Mesenchymal stem cell (in vitro differentiated cells and primary cell): ENCODE measurements at places on chromosomes 13 and 19.

- DNase-seq = no peak
- no peaks in the 10 kb centered on the region for H3K27me3 ChIP-seq
- H3K4me1 ChIP-seq = no peaks in the 10 kb centered on the region
- H3K36me3 ChIP-seq = peaks cover 23% of the 10 kb centered on the region
- H3K27ac ChIP-seq = no peak overlapping the region
Measured at GRCh38 chr19:53581871-53582279, 43.9 kb downstream of the ZNF331 start.

- no peak overlapping the region for H3K27ac ChIP-seq
- H3K4me3 ChIP-seq = no peak overlapping the region
- H3K36me3 ChIP-seq = no peaks in the 10 kb centered on the region
- DNase-seq = no peak
Measured at GRCh38 chr13:73411067-73411809, 352.4 kb downstream of the KLF5 start.

- no peaks in the 10 kb centered on the region for H3K4me1 ChIP-seq
- no peak overlapping the region for H3K4me3 ChIP-seq
- peaks cover 42% of the 10 kb centered on the region for H3K36me3 ChIP-seq
- H3K27ac ChIP-seq = no peak overlapping the region
Measured at GRCh38 chr19:13255041-13255718, 105.0 kb downstream of the IER2 start.

DNA sequence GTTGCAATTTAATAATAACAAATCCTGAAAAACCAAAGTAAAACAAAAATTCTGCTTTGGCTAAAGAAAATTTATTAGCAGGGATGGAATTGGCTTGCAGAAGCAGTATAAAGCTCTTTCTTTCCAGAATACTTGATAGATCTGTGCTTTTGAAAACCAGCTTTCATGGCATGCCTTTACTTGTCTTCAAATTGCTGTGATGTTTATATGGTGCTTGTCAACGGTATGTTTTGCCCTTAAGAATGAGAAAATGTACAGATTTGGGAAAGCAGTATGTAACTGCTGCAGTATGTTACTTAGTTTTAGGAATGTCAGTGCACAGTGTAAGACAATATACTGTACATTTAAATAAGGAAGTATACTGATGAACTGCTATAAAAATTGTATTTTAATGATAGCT is 120.8 kb upstream of the PCDH20 start:
- no peaks in the 10 kb centered on the region for H3K36me3 ChIP-seq
- H3K4me3 ChIP-seq = no peak overlapping the region
- no peaks in the 10 kb centered on the region for H3K27me3 ChIP-seq
- no peak overlapping the region for H3K27ac ChIP-seq
- no peaks in the 10 kb centered on the region for H3K4me1 ChIP-seq
- no peak for DNase-seq

GRCh38 chr13:112443995-112444311 is 67.8 kb downstream of the SPACA7 start:
- no peaks in the 10 kb centered on the region for H3K36me3 ChIP-seq
- peaks cover 10% of the 10 kb centered on the region for H3K27me3 ChIP-seq
- H3K4me1 ChIP-seq = no peaks in the 10 kb centered on the region
- H3K27ac ChIP-seq = no peak overlapping the region
- DNase-seq = peak; percentile 26
- no peak overlapping the region for H3K4me3 ChIP-seq

GRCh38 chr19:38386971-38387549 is 774 bp downstream of the GGN start:
- H3K27me3 ChIP-seq = no peaks in the 10 kb centered on the region
- H3K4me1 ChIP-seq = peaks cover 39% of the 10 kb centered on the region
- no peak for DNase-seq
- H3K36me3 ChIP-seq = peaks cover 51% of the 10 kb centered on the region
- H3K4me3 ChIP-seq = peak overlapping the region; percentile 53

DNA sequence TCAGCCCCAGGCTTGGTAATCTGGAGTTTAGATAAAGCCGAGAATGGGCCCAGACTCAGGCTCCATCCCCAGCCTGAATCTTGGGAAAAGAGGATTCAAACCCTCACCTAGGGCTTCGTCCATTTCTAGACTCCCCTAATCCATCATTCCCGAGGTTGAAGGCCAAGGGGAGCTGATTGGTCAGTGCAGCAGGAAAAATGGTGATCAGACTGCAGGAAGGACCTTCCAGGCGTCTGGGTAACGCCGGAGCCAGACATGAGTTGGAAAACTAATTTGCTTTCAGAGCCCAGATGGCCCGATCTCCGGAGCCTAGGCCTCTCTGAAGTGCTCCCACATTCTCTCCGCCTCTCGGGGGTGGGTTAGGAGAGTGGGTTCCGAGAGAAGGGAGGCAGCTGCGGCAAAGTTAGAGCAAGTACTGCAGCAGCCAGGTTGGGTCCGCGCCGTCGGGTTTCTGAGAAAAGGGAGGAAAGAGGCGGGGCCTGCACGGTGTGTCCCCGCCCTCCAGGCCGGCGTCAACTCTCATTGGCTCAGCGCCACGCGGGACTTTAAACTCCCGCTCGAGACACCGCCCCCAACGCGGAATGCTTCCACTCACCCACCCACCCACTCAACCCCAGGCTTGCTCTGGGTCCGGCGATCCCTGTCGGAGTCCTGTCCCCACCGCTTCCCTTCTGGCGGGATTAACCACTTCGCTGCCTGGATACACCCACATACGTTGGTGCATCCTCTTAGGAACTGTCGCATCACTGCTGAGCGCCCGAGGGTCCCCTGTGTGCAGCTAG is 788 bp upstream of the RTBDN start:
- DNase-seq = no peak
- H3K36me3 ChIP-seq = no peaks in the 10 kb centered on the region
- H3K27ac ChIP-seq = no peak overlapping the region
- no peak overlapping the region for H3K4me3 ChIP-seq
- peaks cover 29% of the 10 kb centered on the region for H3K4me1 ChIP-seq

DNA sequence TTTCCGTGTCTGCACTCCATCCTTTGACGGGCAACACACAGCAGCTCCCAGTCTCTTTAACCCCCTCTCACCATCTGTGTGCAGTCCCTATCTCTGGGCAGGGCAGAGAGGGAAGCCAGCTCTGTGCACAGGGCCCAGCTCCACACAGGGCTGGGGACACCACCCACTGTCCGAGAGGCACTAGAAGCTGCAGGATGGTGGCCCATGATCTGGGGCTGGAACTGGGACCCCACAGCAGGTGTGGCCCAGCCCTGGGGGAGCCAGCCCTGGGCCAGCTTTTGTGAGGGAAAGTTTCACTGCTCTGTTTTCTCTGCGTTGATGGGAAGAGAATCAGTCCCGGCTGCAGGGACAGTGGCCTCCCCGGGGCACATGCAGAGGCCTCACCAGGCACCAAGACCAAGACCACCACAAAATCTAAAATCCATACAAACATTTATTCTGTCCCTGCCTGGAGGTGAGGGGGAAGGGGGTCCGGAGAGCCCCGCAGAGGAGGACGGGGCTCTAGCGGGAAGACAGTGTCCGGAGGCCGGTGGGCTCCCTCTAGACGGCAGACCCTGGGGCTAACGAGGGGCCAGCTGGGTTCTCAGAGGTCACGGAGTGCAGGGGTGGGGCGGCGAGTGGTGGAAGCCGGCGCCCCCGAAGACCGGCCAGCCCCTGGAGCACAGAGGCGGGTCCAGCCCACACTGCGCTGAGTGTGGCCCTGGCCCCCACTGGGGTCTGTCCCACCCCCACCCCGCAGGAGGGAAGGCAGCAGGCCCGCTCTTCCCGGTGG is 2.9 kb upstream of the ATP8B3 start:
- H3K27me3 ChIP-seq = no peaks in the 10 kb centered on the region
- no peak for DNase-seq
- H3K36me3 ChIP-seq = peaks cover 36% of the 10 kb centered on the region
- peaks cover 20% of the 10 kb centered on the region for H3K4me1 ChIP-seq

DNA sequence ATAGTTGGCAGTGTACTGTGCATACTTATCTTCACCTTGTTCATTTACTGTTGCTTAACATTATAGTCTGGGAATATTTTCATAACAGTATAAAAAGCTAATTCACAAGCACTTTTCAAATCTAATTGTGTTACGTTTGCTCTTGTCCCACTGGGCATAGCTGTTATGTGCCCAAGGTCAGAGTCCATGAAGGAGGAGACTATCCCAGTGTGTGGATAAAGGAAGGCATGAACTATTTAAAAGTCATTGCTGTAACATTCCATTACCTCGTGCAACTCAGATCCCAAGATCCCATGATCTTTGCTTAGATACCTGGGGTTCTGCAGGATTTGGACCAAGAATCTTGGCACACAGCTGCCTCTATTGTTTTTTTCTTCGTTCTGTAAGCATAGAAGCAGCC is 35.1 kb upstream of the RFXAP start:
- peaks cover 2% of the 10 kb centered on the region for H3K4me1 ChIP-seq
- no peak for DNase-seq
- H3K27ac ChIP-seq = no peak overlapping the region
- no peak overlapping the region for H3K4me3 ChIP-seq
- H3K36me3 ChIP-seq = no peaks in the 10 kb centered on the region
- H3K27me3 ChIP-seq = peaks cover 4% of the 10 kb centered on the region

DNA sequence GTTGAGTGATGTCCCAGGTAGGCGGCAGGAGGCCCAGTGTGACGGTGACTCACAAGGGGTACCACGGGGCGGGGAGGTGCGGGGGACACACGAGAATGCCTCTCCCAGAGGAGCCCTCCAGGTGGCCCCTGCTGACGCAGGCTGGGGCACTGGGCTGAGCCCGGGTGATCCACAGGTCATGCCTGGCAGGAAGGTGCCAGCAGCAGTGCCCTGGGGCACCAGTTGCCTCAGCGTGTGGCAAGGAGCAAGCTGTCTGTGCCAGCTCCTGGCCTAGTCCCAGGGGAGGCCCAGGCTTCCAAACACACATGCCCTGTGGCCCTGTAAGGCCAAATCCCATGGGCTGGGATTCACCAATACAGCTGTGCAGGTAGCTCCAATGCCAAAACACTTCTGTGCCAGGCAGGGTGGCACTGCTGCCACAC is 28.0 kb downstream of the AKT2 start:
- H3K27ac ChIP-seq = no peak overlapping the region
- no peak for DNase-seq
- peaks cover 11% of the 10 kb centered on the region for H3K4me1 ChIP-seq
- peaks cover 60% of the 10 kb centered on the region for H3K36me3 ChIP-seq
- no peak overlapping the region for H3K4me3 ChIP-seq

DNA sequence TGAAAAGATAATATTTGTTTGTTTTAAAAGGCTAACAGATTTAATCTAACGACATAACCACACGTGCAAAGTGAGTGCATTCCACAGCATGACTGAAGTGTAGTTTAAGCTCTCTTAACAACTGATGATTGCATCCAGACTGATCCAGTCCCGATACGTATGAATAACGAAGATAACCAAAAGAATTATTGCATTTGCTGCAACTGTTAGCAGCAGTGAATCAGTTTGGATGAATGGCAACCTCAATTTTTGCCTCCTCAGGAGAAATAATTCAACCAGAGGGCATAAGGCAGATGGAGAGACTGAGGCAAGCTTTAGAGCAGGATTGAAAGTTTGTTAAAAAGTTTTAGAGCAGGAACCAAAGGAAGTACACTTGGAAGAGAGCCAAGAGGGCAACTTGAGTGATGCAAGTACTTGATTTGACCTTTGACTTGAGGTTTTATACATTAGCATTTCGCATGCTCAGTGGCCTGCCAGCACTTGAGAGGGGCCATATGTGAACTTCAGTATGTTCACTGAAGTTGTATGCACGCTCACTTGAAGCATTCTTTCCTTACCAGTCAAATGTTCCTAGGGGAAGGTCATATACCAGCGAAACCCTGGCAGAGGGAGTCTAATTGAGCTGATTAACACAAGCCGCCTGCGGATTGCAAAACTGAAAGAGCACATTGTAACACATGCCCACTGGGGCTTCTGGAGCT is 835.0 kb upstream of the PCDH20 start:
- DNase-seq = peak; percentile 92
- H3K27ac ChIP-seq = no peak overlapping the region
- no peaks in the 10 kb centered on the region for H3K36me3 ChIP-seq
- no peaks in the 10 kb centered on the region for H3K4me1 ChIP-seq
- no peaks in the 10 kb centered on the region for H3K27me3 ChIP-seq
- H3K4me3 ChIP-seq = no peak overlapping the region

- H3K27me3 ChIP-seq = no peaks in the 10 kb centered on the region
- no peaks in the 10 kb centered on the region for H3K4me1 ChIP-seq
- no peak for DNase-seq
- no peaks in the 10 kb centered on the region for H3K36me3 ChIP-seq
Measured at GRCh38 chr13:71524245-71524612, 342.8 kb downstream of the DACH1 start.

DNA sequence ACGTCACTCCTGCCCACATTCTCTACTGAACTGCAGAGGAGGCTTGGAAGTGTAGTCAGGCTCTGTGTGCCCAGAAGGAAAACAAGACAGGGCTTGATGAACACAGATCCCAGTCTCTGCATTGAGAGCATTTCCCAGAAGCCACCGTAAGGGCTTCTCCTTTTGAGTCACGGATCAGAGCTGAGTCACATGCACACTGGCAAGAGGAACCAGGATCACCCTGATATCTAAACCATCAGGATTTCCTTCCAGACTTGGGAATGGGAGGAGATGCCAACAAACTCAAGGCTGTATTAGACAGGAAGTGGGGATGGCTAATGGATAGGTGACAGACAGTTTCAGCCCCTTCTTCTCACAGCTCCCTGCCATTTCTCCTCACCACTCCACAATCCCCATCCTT is 17.7 kb upstream of the FBXO17 start:
- no peaks in the 10 kb centered on the region for H3K36me3 ChIP-seq
- H3K27me3 ChIP-seq = no peaks in the 10 kb centered on the region
- peaks cover 13% of the 10 kb centered on the region for H3K4me1 ChIP-seq
- peak; percentile 55 for DNase-seq
- no peak overlapping the region for H3K27ac ChIP-seq

GRCh38 chr19:13681509-13681908 is 82.8 kb upstream of the MRI1 start:
- no peak overlapping the region for H3K4me3 ChIP-seq
- H3K27ac ChIP-seq = no peak overlapping the region
- no peak for DNase-seq
- H3K27me3 ChIP-seq = no peaks in the 10 kb centered on the region

GRCh38 chr13:84127597-84128128 is 245.4 kb upstream of the SLITRK1 start:
- no peak overlapping the region for H3K4me3 ChIP-seq
- H3K27ac ChIP-seq = no peak overlapping the region
- no peaks in the 10 kb centered on the region for H3K27me3 ChIP-seq
- no peak for DNase-seq
